Right renal cortex interstitium (tissue), 3 donors: ENCODE measurements at places on chromosomes 7 and 10.

DNA sequence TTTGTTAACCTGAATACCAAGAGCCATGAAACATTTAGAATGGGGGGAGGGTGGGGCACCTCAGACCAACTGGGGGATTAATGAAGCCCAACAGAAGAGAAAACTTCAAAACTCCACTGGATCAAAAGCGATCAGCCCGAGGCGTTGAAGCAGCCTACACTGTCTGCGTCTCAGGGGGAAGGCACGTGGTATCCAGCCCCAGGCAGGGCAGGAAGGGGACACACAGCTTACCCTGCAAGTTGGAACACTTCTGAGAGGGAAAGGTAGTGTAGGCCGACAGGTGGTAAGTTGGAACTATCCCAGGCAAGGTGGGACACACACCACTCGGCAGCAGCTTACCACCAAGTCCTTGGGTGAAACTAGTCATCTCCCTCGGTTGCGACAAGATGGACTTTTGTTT is 102.9 kb downstream of the TAX1BP1 start:
- no peak for DNase-seq

- DNase-seq: no peak
Observed at GRCh38 chr7:46979439-46979838, 602.5 kb downstream of the TNS3 start.

GRCh38 chr10:62034096-62034640 is 132.7 kb downstream of the ARID5B start:
- no peak for DNase-seq

- DNase-seq: no peak
Observed at GRCh38 chr10:72832701-72833100, 60.8 kb upstream of the OIT3 start.

DNA sequence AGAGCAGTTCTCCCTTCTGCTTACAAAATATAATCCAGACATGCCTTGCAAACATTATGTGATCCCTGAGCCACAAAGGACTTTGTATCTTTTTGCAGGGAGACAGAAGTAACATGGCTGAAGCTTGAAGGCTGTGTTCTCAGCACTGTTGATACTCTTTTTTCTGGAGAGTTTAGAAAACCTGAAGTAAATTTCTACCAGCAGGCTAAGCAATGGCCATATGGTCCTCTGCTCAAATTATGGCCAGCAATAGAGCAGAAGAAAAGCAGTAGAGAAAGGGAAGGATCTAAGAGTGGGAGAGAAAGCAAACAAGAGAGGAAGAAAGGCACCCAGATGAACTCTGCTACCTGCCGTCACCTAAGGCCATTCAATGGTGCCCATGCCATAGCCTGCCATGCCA is 98.4 kb downstream of the ABLIM1 start:
- DNase-seq: no peak

- DNase-seq: no peak
Observed at GRCh38 chr7:44172803-44173424, 16.3 kb downstream of the GCK start.

DNA sequence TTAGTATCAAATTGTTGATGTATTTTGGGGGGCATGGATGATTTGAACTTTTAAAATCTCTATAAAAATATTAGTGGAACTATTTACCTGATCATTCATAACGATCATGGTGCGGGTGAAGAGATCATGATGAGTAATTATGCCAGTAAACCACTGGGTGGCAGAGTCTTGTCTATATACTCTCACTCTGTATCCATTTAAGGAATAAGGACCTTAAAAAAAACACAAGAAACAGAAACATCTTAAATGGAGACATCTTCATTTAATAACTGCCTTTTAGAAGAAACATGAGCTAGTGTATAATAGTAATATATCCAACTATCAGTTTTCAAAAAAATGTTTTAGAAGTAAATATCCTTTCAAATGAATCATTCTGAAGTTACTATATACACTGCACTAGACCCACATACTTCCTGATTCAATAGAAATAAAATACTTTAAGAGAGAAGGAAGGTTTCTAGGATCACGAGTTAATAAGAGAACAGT is 84.0 kb downstream of the NRBF2 start:
- no peak for DNase-seq

GRCh38 chr10:48907730-48908129 is 31.9 kb downstream of the LRRC18 start:
- no peak for DNase-seq
